AG09319 (cell line): ENCODE measurements at places on chromosomes 6 and 20.

GRCh38 chr6:73513496-73513854 lies 7.4 kb downstream of the EEF1A1 start:
- DNase-seq: no peak

- no peak for DNase-seq
These were observed 222.0 kb downstream of the ATXN1 start for GRCh38 chr6:16539086-16539931.

DNA sequence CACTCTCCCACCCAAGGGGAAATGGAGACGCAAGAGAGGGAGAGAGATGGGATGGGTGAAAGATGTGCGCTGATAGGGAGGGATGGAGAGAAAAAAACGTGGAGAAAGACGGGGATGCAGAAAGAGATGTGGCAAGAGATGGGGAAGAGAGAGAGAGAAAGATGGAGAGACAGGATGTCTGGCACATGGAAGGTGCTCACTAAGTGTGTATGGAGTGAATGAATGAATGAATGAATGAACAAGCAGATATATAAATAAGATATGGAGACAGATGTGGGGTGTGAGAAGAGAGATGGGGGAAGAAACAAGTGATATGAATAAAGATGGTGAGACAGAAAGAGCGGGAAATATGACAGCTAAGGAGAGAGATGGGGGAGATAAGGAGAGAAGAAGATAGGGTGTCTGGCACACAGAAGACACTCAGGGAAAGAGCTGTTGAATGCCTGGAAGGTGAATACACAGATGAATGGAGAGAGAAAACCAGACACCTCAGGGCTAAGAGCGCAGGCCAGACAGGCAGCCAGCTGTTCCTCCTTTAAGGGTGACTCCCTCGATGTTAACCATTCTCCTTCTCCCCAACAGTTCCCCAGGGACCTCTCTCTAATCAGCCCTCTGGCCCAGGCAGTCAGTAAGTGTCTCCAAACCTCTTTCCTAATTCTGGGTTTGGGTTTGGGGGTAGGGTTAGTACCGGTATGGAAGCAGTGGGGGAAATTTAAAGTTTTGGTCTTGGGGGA lies 754 bp downstream of the TNF start:
- DNase-seq: no peak

DNA sequence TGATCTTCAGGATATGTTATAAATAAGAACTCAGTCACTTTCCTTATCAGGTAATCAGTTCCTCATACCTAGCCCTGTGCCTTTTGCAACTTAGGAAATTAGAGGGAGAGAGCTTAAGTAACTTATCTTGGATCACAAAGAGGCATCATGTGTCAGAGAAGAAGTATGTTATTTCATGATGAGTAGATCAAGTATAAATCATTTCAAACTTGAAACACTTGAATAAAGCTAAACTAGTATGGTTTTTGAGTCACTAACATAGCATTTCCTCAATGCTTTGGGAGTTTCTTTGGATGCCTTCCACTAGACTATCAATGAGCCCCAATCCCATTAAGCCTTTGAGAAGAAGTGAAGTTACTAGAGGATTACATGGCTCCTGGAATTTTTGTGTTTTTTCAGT lies 102.6 kb upstream of the TNFAIP3 start:
- no peak for DNase-seq

DNA sequence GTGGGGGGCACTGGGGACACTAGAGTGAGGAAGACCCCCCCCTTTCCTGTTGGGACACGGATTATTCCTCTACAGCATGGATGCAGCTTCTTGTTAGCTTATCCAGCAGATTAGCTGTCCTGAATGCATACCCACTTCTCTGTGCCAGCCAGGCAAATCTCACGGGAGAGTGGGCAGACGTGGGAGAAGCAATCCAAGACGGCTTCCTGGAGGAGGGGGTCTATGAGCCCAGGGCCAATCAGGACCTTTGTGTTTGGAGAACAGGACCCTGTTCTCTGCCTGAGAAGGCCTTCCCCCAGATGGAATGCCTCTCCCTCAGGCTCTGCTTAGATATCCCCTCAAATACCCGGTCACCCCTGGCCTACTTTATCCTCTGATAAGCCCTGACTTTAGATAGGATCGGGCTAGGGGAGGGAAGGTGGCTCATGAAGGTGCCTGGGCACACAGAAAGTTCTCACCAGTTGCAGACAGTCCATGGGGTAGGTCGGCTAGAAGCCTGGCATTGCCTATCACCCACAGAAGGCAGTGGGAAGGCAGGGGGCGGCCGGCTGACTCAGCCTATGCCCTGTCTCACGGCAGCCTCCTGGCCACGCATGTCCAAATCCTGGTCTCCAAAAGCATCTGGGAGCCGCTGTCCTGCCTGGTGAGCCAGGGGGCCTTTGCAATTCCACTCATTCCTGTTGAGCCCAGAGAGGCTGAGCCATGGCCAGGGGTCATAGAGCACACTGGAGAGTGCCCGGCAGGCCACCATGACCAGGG lies 34.7 kb downstream of the SUN5 start:
- no peak for DNase-seq

GRCh38 chr20:4150070-4150441 lies 134.7 kb upstream of the RNF24 start:
- no peak for DNase-seq

DNA sequence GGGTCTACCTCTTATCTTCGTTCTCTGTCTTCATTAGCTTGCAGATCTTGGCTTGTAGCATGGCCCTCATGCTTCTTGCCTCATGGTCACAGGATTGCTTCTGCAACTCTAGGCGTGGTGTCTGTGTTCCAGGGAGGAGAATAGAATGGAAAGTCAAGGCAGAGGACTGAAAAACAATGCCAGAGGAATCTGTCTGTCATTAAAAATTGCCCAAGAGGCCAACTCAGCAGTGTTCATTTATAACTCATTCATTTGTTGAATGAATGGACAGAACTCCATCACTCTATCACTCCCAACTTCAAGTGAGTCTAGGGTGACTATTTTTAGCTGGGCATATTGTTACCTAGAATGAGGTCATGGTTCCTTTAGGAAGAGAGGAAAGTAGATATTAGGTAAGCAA lies 179.6 kb downstream of the UST start:
- no peak for DNase-seq

- DNase-seq: no peak
These were observed 13.3 kb downstream of the LRRN4 start for GRCh38 chr20:6040540-6040939.

DNA sequence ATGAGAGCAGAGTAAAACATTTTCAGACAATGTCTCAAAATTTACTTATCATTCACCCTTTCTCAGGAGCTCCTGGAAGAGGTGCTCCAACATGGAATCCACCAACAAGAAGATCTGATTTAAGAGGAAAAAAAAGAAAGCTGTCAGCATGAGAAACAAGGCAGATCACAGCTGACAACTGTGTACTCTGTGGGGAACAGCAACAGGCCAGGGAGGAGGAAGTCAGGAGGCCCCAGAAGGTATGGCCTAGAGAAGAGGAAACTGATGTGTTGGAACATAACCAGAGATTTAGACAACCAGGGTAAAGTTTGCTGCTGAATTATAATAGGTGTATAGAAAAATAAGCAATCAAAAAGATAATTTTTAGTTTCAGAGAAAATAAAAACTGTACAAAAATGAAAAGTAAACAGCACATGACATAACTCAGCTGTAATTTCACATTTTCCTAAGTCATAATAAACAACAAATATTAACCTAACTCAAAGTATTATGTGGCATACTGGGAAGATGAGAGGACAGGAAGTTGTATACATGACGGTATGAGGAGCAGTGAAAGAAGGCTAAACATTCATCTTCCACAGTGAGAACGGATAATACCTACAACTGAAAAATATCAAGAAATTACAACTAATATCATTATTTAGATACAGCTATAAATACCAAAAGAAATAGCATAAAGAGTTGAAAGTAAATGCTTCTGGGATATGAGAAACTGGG lies 113.6 kb upstream of the EMILIN3 start:
- DNase-seq: no peak

DNA sequence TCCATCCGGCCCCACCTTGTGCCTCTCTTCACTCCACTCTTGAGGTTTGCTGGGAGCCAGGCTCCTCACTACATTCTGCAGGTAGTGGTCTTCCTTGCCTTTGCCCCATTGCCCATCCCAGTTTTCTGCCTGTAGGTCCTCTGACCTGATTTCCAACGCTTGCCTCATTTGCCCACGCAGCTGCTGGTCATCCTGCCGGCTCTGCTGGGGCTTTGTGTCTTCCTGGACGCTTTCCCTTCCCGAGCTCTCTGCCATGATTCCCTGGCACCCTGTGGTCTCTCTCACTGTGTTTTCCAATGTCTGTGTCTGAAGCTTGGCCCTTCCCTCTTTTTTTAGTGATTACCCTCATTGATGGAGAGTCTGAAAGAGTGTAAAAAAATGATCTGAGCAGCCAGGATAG lies 451.6 kb downstream of the UTRN start:
- DNase-seq: no peak

GRCh38 chr20:58623579-58624473 lies 27.3 kb upstream of the STX16 start:
- peak; percentile 59 for DNase-seq

DNA sequence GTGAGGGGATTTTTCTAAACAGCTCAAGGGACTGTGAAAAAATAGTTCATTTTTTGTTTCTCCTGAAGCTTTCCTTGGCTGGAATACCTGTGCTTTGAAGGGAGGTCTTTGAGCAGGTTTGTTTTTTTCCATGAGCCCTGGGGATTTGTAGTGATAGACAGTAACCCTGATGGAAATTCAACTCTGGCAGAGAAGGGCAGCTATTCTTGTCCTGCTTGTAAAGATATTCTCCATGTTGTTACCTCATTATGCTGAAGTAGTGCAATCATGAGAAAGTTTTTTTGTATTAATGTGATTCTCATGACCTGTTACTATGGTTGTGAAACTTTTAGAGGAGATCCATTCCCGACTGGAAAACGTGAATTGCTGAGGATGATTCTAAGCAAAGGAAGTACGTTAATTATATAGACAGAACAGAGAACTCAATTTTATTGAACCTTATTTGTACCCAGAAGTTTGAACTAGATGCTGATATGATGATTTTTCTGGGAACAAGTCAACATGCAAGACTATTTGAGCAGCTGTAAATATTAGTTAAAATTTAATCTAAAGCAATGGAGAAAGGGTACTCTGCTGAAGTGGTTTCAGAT lies 12.5 kb downstream of the UTRN start:
- no peak for DNase-seq

DNA sequence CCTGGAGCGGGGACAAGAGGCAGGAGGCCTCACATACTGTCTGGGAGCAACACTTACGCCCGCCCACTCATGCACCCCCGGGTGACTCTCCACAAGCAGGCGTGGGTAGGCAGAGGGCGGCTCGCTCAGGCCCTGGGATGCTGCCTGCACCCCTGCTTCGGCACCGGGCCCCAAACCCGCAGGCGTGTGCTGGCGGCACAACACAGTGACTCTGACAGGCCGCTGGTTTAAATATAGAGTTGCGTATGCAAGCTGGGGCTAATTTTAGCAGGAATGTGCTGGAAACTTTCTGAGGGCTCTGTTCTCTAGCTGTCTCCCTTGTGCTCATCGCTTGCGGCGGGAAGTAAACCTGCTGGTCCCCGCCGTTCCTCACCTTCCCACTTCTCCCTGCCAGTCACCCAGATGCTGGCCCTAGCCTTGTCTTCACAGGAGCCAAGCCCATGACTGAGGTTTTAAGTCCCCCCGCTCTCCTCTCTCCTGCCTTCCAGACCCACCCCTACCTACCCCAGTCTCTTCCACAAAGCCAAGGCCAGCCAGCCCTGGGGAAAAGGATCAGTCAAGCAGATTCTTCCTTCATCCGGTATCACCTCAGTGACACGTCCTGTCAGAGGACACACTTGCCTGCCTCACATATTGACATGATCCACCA lies 94.5 kb upstream of the FOXP4 start:
- DNase-seq: no peak

DNA sequence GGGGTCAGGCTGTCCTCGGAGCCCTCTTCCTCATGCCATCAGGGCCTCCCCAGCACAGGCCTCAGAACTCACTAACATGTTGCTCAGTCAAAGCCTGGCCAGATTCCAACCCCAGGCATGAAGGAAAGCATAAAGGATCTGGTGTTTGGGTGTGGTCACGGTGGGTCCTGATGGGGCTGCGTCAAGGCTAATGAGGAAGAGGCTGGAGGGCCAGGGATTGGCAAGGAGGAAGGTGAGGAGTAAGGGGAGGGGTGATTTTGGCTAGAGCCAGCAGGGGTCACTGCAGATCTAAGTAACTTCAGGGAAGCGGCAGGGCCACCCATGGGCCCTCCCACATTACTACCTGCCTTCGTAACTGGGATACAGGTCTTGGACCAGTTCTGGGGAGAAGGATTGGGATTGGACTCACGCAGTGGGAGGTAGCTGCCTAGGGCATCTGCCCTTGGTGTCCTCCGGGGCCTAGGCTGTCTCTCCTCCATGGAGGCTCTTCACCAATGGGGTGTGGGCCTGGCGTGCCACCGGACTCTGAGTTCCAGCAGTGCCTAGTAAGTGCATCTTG lies 36.2 kb upstream of the MRPS18A start:
- DNase-seq: peak; percentile 14

DNA sequence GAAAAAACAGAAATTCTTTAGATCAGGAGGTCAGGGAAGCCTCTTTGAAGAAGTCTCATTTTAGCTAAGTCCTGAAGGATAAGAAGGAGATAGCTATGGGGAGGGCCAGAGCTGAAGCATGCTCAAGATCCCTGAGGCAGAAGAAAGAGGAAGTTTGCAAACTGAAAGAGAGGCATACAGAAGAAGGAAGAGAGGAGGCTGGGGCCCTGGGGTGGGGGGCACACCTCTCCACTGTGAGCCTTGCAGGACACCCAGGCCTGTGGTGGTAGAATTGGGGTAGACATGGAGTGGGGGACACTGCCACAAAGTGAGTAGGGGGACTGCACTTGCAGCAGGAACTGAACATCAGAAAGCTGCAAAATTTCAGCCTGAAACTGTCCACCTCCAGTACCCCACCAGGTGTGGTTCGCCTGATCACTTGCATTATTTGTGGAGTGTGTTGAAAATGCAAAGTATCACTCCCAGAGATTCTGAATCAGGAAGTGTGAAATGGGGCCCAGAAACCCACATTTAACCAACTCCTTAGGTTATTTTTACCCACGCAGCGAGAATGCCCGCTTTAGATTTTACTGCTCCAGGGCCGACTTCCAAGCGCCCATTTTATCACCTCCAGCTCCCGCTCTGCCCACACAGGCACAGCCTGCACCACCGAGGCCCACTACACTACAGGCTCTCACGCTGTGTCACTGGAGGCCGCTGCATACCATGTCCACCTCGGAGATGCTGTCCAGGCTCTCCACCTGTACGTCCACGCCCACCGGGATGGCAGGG lies 44.0 kb downstream of the GABRR2 start:
- DNase-seq: no peak

DNA sequence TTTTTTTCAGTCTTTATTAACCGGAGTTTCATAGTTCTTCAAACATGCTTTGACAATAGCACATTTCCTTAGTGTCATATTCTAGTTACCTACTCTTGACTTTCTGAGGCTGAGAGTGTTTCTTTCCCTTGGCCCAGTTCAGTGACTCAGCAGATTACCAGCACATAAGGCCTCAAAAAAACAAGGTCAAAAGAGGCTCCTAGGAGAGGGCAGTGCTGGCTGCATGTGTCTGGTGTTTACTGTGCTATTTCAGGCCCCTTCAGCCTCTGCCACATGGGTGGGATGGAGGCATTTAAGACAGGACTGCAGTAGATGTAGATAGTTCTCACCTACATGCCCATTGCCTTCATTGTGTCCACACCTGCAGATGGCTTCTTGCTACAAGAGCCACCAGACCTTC lies 198.2 kb upstream of the SSTR4 start:
- DNase-seq: no peak
